ENCODE measurements at places on chromosomes 7 and 10. TPM values are rescaled to one million over a fixed set of nuclear protein-coding genes. Genes with fewer than 3 reads are reported as not detected.

FRA10AC1 gene
- 14.4 TPM for total RNA-seq

GRCh38 chr10:112689327-112690072 is 242.5 kb downstream of the VTI1A start:
- DNase-seq, result peak; percentile 22

- no peak for DNase-seq
Observed at GRCh38 chr7:108455998-108456677, at the start of gene NRCAM. Gene NRCAM, minus strand, starts transcription at chr7:108456436. Its CDS starts 216,372 bp downstream, at chr7:108240064.

IDI2 gene
- total RNA-seq, result 0.33 TPM

DNA sequence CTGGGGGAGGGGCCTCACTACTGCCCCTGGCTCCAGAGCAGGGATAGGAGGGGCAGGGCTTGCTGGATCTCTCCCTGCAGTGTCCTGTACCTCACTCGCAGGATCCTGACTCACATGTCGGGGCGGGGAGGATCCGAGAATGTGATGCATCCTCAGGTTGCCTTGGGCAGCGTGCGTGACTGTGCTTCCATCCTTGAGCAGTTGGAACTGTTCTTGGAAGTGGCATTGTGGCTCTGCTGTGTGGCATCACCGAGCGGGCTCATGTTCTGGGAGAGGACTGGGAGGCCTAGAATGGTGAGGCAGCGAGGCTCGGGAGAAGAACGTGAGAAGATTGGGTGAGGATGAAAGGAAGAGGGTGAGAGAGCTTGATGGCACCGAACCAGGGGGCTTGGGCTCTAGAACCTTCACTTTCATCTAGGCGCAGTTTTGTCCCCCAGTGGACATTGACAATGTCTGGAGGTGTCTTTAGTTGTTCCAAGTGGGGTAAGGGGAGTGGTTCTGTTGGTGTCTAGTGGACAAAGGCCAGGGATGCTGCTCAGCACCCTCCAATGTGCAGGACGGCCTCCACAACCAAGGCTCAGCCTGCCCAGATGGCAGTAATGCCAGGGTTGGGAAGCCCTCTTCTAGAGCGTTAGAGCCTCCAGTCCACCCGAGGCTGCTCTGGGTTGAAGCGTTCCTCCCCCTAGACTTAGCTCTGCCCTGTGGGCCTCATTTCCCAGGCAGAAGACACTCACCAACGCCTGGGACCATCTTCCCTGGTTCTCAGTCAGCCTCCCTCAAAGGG is 8.4 kb downstream of the RARRES2 start:
- DNase-seq, result no peak

GPRIN2 gene
- total RNA-seq, result not detected

ATE1 gene
- 34.4 TPM for total RNA-seq

DNA sequence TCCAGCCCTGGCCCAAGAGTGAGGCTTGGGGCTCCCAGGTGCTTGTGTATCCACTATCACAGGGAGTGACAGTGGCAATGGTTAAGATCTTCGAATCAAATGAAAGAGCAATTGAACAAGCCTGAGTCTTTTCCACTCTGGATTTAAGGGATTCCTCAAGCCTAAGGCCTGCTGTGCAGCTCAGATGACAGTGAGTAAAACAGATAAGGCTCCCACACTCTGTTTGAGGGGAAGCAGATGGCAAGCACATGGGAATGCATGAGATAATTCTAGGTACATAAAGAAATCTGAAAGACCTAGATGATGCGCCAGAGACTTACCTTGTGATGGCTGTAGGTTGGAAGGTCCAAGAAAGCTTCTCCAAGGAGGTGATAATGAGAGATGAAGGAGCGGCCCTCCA is 95.0 kb downstream of the LRRC18 start:
- no peak for DNase-seq

TAS2R5 gene
- 0.47 TPM for total RNA-seq

DNA sequence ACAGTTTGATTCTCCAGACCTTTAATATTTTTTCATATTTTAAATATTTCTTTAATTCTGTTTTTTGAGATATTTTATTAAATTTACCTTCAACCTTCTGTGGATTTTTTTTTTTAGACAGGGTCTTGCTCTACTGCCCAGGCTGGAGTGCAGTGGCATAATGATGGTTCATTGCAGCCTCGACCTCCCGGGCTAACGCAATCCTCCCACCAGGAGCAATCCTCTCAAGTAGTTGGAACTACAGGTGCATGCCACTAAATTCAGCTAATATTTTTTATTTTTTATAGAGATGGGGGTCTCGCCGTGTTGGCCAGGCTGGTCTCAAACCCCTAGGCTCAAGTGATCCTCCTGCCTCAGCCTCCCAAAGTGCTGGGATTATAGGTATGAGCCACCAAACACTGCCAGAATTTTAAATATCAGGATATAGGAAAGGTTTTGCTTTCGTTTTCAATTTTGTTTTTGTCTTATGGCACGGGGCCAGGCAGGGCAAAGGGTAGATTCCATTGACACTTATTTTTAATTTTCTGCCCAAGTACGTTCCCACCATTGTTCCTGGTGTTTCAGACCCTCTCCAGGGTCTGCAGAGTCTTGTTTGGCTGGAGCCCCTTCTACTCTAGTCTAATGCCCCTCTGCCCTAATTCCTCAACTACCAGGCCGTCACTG is 1.2 kb downstream of the TACC2 start:
- no peak for DNase-seq

DNA sequence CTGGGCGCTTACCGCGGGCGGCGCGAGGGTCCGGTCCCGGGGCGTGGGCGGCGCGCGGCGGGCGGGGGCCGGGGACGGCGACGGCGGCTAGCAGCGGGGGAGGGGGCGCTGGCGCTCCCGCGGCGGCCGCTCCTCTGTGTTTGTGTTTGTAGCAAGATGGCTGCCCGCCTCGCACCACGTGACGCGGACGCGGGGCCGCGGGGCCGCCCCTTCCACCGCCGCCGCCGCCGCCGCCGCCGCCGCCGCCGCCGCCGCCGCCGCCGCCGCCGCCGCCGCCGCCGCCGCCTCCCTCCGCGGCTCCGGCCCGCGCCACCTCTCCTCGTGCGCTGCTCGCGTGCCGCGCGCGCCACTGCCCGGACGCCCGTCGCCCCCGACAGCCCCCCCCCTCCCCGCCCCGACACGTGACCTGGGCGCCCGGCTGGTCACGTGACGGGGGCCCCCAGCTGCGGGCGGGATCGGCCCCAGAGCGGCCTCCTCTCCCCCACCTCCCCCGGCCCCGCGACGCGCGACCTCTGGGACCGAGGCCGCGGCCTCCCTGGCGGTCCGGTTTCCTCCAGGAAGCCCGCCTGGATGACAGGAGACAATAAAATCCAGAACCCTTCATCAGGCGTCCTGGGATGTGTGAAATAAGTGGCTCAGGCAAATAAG is at the start of gene GIGYF1:
GIGYF1 (minus strand) TSS at position 153 of the 648 bp plus-strand sequence. CDS start 6,012 bp downstream, outside the sequence.
- DNase-seq, result peak; percentile 81

DNA sequence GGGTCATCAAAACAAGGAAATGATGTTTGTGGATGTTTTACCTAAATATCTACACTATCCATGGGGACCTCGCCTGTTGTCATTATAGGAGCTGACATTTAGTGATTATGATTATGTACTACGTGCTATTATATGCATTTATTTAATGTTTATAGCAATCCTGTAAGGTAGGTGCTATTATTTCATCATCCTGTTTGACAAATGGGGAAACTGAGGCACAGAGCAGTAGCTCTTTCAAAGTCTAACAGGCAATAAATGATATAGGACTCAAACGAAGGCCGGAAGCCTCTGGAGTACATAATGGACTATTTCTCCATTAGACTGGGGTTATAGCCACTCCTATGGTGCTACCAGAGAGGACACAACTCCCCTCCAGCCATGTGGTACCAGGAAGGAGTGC is 60.6 kb upstream of the KDM7A start:
- no peak for DNase-seq

OPN1SW gene
- not detected for total RNA-seq

All from left ventricle myocardium inferior (tissue), 1 donor.